ENCODE measurements at places on chromosomes 5 and 9.
A peak's percentile ranks its signal among the peaks of the same experiment; 100 is the strongest.

DNA sequence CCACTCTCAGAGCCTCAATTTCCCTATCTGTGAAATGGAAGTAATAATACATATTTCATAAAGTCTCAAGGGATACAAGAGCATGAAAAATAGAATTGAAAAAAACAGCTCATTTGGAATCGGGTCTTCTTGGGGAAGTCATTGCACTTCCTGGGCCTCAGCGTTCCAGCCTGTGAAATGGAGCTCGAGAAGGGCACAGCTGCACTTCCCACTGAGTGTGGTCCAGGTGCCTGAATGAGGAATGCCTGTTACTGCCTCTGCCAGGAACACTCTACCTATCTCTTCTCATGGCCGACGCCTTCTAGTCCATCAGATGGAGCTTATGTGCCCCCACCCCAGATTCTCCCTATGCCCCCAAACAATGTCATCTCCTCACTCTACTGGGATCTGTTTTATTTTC lies 924 bp upstream of the NEURL1B start:
- DNase-seq, result no peak

- peak; percentile 55 for DNase-seq
Observed at GRCh38 chr5:133552925-133553525, 59.3 kb downstream of the FSTL4 start.

DNA sequence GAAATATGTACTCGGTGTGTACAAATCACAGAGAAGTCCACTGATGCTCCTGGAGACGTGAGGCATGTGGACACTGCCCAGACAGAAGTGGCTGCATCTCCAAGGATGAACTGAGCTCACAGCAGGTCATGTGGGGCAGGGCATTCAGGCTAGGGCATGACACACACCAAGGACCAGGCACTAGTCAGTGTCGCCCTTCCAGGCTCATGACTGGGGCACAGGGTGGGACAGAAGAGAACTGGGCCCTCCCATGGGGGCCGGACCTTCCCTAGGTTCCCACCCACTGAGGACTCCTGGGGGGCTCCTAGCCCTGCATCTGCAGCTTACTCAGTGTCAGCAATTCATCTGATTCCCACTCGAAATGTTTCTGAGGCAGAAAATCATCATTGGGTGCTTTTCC lies 256.8 kb upstream of the IRX4 start:
- DNase-seq, result no peak

GRCh38 chr5:132215329-132215728 lies 12.3 kb downstream of the P4HA2 start:
- DNase-seq, result peak; percentile 80

DNA sequence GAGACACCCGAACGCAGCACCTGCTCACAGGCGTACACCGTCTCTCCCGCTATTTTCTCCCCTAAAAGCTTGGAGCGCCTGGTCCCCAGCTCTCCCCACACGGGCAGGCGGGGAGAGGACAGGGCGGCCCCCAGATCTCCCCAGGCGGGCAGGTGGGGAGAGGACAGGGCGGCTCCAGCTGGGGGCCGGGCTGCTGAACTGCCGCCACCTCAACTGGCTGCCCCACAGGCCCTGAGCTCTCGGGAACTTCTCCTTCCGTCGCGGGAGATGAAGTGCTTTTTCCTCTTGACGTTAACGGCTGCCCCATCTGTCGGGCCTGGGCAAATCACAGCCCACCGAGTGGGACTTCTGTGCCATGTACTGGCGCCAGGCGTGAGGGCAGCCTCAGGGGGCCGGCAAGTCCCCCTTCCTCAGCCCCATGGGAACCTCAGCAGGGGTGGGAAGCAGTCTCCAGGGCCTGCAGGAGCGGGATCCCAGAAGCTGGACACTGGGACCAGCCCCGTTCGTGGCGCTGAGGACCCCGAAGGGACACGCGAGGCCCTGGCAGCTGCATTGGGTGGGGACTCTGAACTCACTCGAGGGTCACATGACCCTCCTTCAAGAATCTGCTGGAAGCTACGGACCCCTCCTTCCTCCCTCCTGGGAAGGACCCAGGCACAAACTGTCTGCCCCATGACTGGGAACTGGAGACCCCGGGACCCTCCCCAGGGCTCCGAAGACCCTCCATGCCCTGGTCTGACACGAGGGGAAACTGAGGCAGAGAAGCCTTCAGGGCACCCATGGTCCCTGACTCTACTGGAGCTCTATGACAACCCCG lies 5.7 kb upstream of the EGFL7 start:
- DNase-seq, result peak; percentile 51
